Cortex of kidney (tissue), 1 donor: ENCODE measurements at places on chromosomes 5 and 9.

- no peak for DNase-seq
Observed at GRCh38 chr5:19986031-19986619, 1.9 kb downstream of the CDH18 start.

DNA sequence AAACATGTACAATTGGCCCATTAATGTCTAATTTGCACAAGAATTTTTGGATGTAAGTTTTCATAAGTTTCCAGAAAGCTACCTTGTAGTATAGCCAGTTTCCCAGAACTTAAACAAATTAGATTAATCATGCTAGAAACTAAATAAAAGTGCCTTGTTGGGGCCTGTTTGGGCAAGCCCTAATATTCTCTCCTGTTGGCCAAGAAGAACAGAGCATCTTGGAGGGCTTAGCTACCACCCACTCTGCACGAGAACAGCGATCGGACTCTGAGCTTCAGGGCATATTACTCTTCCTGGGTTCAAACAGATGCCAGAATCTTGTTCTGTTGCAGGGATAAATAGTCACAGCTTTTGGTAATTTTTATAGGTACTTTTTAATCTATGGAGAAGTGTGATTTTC lies 88.2 kb downstream of the GAS1 start:
- no peak for DNase-seq

- no peak for DNase-seq
Observed at GRCh38 chr9:38162332-38163211, 93.5 kb upstream of the SHB start.

DNA sequence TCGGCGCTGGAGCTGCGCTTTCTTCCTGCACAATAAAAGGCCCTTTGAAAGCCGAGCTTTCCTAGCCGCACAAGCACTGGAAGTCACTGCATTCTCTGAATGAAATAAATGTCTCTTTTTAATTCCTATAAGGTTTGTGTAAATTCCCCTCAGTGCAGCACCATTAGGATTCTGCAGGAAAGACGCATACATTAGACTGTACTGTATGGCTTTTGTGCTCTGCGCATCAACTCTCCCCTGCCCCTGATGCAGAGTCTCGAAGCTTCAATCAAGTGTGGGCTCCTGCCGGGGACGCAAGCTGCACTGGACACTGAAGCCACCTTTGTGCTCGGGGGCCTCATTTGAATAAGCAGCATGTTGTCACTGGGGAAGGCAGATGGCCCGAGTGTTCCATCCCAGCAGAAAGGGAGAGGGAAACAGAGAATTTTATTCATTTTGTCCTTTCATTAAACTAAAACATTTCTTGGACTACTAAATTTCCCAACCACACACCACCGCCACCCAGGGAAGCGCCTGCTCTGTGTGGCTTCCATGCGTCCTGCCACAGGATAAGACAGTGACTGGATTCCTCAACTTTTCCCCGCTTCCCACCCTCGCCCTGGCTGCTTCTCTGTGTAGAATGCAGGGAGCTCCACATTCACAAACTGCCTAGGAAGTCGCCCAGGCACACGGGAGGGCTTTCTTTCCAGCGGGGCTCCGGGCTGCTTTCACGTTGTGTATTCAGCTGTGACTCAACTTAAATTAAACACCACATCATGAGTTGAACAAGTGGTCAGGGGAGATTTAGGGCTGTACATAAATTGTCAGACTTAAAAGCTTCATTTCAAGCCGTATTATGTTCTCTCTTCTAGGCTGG lies 635.4 kb downstream of the IRX1 start:
- DNase-seq = no peak

- no peak for DNase-seq
Observed at GRCh38 chr5:159199225-159199624, 10.1 kb downstream of the RNF145 start.

DNA sequence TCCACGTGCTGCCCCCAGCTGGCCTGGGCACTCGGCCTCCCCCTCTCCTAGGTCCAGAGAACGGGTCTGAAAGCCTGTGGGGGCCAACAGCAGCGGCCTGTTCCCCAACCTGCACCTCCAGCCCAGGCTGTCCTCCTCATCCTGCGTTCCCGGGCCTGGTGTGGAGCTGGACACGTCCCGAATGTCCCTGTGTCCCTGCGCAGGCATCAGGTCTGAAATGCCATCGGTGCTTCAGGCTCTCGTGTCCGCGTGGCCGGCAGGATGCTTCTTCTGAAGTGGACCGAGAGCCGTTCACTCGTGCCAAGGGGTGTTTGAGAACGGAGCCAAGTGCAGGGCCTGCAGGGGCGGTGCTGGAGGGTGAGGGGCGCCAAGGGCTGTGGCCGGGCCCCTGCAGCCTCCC lies 24.7 kb upstream of the UBAC1 start:
- DNase-seq = no peak

GRCh38 chr9:16267281-16268066 lies 603.0 kb downstream of the BNC2 start:
- DNase-seq = no peak

GRCh38 chr5:8135742-8136141 lies 266.8 kb downstream of the MTRR start:
- no peak for DNase-seq

- no peak for DNase-seq
Observed at GRCh38 chr9:4344946-4345345, 45.1 kb upstream of the GLIS3 start.

GRCh38 chr5:59449905-59450644 lies 443.5 kb downstream of the PDE4D start:
- no peak for DNase-seq

DNA sequence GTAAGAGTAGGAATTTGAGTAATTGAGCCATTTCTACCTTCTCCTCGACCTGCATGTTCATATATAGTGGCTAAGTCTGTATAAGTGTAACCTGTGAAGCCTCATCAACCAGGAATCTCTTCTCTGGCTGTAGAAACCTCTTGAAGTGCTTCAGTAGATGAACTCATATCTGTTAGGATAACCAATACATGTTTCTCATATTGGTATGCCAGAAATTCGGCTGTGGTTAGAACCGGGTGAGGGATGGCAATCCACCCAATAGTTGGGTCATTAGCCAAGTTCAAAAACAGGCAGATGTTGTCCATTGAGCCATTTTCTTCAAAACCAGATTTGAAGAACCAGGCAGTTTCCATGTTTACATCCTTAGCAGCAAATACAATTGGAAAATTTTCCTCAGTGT lies 28.9 kb upstream of the GSN start:
- no peak for DNase-seq

GRCh38 chr9:136310273-136311030 lies 6.6 kb upstream of the CCDC187 start:
- DNase-seq = no peak

DNA sequence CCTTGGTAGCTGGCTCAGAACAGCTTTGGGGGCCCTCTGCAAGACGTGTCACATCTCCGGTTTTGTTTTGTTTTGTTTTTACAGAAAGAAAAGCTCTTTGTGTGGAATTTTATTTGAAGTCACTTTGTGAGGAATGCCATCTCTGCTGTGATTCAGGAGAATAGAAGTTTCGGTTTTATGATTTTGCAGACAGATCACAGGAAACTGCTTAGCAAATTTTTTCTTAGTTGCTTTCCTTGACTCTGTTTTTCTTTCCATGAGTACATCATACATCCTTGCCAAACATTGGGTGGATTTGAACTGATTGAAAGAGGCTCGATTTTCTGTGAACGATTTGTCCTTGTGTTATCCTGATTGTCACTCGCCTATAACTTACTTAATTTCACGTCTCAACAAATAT lies 5.1 kb downstream of the SEMA5A start:
- no peak for DNase-seq

DNA sequence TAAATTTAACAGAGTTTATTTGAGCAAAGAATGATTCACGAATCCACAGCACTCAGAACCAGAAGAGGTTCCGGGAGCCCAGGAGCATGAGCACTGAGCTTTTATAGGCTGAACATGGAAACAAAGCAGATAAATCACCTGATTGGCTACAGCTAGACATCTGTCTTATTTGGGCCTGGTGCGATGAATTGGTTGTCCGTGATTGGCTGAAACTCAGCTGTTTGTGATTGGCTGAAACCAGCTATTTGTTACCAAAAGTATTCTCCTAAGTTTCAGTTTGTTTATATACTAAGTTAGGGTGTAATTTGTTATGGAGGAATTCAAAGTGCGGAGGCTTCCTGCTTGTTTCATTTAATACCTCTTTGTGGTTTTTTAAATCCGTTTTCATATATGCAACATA lies 15.8 kb upstream of the LCP2 start:
- no peak for DNase-seq

- DNase-seq = no peak
Observed at GRCh38 chr5:167050568-167051401, 1240.7 kb upstream of the WWC1 start.

DNA sequence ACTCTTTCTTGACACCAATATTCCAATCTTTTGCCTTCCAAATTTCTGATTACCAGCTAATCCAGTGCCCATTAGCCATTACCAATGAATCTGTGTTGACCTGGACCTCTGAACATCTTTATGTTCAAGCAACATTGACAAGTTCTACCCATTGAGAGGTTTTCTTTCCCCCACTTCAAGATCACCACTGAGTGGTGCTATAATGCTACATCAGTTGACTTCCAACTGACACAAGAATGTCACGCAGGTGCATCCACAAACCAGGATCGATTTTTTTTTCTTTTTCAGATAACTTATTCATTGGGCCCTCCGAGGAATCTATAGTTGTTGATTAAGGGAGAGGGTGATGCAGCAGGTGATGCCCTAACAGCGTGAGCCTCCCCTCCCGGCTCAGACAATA lies 102.6 kb downstream of the SLC1A3 start:
- DNase-seq = no peak

DNA sequence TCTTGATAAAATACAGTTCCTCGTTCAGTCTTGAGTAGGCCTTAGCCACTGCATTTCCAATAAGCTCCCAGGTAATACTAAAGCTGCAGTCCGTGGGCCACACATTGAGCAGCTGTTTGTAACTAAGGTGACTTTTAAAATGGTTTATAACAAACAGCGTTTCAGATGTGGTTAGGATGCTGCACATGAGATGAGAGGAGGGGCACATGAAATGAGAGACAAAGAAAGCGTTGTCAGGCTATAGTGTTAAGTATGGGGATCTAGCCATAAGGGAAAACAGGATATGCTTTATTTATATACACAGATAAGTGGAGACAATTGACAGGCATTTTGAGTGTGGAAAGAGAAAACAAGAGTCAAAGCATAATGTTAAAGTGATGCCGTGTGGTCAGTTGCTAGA lies 89.9 kb downstream of the PAM start:
- no peak for DNase-seq

- no peak for DNase-seq
Observed at GRCh38 chr9:13550519-13550918, 271.0 kb upstream of the MPDZ start.

DNA sequence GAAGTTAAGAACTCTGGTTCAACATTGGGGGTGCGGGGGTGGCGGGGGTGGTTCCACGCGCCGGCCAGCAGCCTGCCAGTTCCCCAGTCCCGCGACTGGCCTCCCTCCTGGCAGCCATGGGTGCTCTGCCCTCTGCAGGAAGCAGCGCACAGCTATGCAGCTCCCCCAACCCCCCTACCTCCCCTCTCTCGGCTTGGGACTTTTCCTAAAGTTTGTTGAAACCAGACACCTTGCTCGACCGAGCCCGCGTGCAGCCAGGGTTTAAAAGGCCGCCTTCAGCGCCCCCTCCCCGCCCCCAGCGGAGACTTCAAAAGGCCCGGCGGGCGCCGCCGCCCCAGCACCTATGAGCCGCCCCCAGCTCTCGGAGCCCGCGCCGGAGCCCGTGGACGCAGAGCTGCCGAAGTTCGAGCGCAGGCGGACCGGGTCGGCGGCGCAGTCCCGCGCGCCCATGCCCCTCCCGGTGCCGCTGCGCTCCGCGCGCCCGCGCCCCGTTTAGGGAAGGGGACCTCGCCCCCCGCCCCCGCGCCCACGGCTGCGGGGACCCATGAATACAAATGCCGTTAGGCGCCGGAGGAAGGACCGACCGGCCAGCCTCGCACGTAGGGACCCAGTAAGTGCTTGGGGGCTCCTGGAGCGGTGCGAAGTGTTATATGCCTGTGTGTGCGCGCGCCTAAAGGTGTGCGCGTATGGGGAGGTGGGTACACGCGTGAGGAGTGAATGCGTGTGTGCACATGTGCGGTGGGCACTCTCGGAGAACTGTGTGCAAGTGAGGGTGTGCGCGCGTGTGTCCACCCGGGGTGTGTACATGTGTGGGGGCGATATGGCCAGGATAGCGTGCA lies 1.4 kb upstream of the COL27A1 start:
- DNase-seq = no peak

GRCh38 chr5:139744471-139745131 lies 51.0 kb upstream of the PSD2 start:
- DNase-seq = no peak

- no peak for DNase-seq
Observed at GRCh38 chr5:175542232-175542965, 64.0 kb downstream of the SFXN1 start.

DNA sequence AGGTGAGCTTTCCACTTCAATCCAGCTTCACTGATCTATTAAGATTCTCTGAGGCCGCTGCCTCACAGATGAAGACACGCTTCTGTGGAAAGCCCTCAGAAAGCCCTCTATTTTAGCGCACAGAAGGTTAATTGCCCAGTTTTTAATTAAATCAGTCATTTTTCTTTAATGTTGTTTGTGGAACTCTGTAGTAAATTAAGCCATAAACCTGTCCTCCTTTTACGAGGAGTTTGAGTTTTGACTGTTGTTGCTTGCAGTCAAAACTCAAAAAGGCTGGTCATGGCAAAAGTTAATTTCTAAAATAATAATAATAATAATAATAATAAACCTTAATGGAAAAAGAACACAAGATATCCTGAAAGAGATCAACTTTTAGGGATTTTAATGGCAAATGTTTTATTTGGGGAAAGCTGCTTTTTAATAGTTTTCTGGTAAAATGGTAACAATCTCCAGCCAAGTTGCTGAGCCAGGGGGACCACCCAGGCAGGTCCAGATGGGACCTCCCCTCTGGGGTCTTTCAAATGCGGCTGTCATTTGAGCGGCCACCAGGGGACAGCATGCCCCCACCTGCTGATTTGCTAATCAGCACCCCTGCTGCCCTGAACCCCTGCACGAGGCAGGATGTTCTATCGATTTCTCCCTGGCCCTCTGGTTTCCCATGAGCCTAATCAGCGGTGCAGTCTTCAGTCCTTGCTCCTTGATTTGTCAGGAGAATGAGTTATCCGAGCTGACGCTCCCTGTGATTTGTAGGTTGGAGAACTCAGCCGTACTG lies 247.2 kb downstream of the FSTL4 start:
- DNase-seq = no peak

DNA sequence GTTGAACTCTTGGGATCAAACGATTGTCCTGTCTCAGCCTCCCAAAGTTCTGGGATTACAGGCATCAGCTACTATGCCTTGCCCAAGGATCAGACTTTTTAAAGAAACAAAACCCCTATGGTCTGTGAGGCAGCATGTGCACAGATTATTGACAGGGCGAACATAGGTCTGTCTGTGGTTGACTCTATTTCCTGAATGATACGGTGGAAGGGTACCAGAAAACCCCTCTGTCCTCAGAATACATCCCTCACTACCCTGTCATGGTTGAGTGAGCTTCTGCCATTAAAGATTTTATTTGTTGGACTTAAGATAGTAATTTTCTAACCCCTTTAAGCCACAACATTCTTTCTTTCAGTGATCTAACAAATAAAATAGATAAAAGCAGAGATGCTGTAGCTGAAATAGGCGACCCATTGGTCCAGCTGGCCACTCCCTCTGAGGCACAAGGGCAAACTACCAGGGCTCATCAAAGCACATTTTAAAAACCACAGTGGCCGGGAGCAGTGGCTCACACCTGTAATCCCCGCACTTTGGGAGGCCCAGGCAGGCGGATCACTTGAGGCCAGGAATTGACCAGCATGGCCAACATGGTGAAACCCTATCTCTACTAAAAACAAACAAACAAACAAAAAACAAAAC lies 84.9 kb upstream of the ANKRD55 start:
- DNase-seq = no peak

GRCh38 chr9:110615498-110615897 lies 36.0 kb upstream of the SVEP1 start:
- DNase-seq = no peak

GRCh38 chr9:107024193-107024592 lies 161.2 kb downstream of the ZNF462 start:
- DNase-seq = no peak
